ENCODE measurements at places on chromosomes 4 and X.

GRCh38 chr4:6680372-6681034 is 13.2 kb upstream of the S100P start:
- no peak for DNase-seq

DNA sequence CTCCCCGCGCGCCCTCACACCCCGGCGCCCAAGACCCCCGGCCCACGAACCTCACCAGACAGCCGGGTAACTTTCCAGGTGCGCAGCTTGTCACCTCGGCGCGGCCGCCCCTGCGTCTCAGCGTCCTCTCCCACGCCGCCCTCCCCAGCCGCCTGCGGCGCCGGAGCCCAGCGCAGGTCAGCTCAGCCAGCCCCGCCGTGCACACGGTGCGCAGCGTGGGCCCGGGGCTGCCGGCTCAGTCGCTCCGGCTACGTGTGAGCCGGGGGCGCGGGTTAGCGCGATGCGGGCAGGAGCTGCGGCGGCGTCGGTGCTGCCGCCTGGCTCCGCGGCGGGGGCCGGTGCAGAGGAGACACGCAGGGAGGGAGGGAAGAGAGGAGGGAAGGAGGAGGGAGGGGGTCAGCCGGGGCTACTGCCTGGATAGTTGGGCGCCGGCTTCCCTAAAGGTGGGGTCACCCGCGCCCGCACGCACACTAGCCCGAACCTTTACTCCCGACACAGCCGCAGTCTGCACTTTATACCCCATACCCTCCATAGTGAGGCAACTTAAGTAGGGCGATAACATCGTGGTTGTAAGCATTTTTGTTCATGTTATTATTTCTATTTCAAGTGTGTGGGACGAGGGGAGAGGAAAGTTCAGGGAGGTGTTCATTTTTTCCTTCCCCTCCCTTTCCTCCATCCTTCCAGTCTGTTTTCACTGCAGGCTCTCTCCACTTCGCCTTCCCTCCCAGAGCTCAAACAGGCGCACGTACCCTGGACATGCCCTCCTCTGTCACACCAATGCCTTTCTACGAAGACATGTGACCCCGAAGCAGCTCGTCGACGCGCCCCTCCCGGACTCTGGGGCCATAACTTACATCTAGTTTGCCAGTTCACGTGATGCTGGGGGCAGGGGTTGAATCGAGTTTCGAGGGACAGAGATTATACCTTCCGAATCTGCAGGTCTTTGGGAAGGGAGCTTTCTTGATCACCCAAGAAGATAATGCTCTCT is at the start of gene PRKG2:
TSS of gene PRKG2 (minus strand) at position 342 of the 988 bp plus-strand sequence. CDS start 10,175 bp downstream, outside the sequence.
- peak; percentile 88 for DNase-seq

DNA sequence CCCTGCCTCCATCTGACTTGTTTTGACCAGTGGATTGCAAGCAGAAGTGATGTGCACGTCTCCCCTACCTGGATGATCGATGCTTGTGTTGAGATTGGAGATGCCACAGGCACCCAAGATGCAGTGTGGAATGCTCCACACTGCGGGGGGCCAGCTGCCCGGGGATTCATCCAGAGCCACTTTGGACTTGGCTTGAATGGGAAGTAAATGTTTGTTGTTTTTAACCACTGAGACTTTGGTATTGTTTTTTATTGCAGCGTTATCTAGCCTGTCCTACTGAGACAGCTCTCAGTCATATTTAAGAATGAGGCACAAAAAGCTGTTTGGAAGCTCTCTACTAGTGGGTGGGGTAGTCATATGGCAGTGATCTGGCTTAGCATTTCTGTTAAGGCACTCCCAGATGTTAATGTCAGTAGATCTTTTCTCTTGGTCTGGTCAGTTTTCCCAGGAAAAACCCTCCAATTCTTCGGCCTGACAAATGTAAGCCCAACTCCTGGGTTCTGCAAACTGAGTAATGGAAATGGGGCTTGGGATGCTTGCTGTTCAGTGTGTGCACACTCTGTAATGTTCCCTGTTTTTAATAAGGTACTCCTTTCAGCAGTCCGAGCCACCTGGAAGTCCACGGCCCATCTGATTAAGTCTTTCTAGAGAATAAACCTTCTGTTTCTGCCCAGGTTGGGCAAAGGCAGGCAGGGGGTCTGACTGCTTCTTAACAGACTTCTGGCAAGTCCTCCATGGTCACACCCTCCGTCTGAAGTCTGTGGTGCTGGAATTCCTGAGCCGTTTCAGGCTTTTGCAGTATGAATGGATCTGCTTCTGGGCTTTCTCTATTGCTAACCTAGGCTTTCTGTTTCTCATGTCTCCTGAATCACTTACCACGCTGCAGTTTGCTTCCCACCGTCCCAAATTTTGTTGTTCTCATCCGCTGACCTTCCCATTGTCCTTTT is 74.8 kb downstream of the WWC2 start:
- no peak for DNase-seq

DNA sequence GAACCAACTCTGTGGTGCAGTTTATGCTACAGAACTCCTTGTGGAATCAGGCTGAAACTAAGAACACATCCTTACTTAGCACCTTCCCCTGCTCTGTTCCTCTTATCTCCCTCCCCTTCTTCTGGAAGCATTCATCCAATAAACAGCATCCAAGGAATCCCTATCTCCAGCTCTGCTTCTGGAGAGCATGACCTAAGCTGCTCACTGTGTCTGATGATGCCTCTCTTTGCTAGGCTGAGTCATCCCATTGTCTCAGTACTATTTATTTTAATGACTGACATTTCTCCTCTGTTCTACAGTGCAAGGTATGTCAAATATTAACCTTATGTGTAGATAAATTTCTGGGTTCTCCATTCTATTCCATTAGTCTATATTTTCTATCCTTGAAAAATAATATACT is 71.2 kb downstream of the BEND2 start:
- no peak for DNase-seq

DNA sequence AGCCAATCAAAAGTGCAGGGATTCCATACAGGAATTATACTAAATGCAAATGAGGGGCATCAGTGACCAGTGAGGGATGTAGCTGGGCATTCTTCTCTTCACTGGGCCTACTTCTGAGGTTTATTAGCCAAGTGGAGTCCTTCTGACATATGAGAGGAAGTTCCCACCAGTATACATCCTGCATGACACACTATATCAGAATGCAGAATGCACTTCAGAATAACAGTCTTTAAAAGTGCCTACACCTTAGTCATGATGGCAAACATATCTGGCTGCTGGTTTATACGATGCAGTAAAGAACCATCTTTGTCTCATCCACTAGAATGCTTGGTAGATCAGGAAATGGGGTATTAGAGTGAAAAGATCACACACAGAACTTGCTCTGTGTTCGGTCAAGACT is 180.3 kb upstream of the PPARGC1A start:
- DNase-seq: no peak

GRCh38 chr4:127930175-127930574 is 34.8 kb downstream of the MFSD8 start:
- DNase-seq: no peak

GRCh38 chr4:141413366-141413765 is 192.7 kb downstream of the ZNF330 start:
- DNase-seq: no peak

DNA sequence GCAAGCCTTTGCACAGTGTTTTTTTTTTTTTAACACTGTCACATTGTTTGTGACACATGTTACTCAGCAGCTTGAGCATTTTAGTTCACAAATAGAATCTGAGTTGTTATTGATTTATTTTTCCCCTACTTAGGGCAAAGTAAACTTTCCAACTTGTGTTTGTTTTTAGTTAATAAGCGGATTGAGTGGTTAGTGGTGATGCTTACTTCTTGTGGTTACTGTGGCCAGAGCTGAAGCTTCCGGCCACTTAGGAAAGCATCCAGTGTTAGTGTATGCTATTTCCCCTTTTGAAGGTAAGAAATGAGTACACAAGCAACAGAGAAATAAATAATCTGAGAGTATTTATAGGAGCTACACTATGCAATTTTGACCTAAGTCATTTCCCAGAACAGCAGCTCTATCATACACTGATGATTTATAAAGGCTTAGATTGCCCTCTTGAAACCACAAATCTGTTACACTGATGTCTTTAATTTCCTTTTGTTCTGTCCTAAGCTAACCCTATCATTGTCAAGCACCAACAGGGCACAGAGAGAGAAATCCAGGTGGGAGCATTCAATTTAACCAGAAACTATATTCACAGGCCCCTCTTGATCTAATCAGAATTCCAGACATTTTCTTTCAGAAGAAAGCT is 2464.6 kb downstream of the PCDH7 start:
- DNase-seq: no peak

DNA sequence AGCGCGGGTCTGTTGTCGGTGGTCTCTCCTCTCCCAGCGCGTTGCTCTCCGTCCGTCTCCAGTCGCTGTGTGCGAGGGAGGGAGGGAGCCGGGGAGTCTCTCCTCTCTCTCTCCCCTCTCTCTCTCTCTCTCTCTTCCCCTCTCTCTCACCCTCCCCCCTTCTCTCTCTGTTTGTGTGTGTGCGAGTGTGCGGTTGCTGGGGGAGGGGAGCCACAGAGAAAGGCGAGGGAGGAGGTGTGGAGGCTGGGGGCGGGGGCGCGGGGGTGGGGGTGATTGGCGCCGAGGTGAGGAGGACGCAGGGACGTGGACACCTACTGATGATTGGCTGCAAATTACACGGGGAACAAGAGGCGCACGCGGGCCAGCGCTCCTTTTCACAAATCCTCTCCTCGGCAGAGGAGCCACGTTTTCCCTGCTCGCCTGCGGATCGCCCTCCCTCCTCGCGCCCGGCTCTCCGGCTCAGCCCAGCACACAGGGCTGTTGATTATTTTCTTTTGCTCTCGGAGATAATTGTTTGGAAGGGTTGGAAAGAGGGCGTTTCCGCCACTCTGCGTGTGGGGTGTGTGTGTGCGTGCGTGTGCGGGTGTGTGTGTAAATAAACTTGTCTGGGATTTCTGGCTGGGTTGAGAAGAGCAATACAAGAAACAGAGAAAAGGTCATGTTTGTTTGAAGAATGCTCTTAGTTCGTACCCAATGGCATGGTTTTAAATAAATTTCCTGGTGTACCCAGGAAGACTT is at the start of gene CXXC4:
TSS of gene CXXC4 (minus strand) at position 73 of the 738 bp plus-strand sequence. CDS start 3,092 bp downstream, outside the sequence.
- DNase-seq: no peak

- DNase-seq: no peak
Measured at GRCh38 chr4:7792616-7793015, 147.0 kb downstream of the AFAP1 start.

GRCh38 chrX:135000516-135000915 is 9.7 kb downstream of the SMIM10 start:
- DNase-seq: no peak

- DNase-seq: no peak
Measured at GRCh38 chr4:183960046-183960420, 54.9 kb downstream of the STOX2 start.

- DNase-seq: no peak
Measured at GRCh38 chr4:67723949-67724348, 23.0 kb upstream of the UBA6 start.

DNA sequence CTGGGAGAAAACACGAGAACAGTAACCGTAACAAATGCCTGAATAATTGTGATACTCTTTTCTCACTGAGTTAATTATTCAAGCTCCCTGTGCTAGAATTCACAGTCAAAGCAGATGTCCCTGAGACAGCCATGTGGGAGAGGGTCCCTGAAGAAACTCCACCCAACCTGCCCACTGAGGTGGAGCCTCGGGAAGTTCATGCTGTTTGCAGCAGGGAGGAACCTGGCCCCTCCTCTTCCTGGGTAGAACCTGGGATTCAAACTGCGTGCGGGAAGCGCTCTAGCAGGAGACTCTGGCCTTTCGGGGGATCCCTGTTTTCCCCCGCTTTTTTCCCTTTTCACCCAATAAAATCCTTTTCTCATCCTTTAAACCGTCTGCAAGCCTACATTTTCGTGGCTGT is 20.2 kb upstream of the RHOH start:
- no peak for DNase-seq

- DNase-seq: no peak
Measured at GRCh38 chr4:144115519-144115918, 25.0 kb downstream of the GYPA start.

DNA sequence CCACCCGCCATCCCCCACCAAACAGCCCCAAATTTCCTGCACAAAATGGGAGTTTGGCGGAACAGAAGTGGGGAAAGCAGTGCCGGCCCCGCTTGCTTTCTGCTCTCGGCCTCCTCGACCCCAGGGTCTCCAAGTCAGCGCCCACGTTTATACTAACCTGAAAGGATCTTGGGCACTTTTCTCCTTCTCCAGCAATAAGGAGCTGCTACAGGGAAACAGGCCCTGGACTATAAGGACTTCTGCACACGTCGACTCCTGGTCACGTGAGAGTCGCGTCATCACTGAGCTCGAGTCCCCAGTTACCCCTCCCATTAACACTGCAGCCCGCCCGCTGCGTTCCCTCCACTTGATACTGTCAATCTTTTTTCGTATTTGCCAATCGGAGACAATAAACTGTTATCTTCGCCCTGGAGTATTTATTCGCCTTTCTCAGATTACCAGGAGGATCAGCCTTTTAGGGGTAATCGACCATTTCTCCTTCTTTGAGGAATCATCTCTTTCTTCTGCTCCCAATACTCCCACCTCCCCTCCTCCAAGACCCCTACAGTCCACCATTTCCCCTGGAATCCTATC is at the start of gene TCEAL8:
TSS of gene TCEAL8 (minus strand) at position 235 of the 573 bp plus-strand sequence. CDS start 1,176 bp downstream, outside the sequence.
- peak; percentile 11 for DNase-seq

GRCh38 chr4:10897076-10897475 is 212.5 kb upstream of the CLNK start:
- DNase-seq: no peak

DNA sequence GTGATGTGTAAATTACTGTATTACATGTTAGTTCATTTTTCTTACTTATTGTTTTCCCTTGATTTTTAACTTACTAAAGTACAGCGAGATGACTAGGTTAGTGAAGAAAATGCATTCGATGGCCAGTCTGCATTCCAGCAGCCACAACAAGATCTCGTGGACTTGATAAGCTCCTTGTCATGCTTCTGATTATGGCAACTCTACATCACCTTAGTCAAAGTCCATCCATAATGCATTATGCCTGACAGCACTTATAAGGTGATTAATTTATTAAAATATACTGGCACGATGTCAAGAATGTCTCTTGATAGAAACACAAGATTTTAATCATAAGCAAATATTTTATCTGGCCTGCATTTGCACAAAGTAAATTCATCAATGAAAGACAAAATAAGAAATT is 109.9 kb upstream of the NAP1L5 start:
- no peak for DNase-seq

DNA sequence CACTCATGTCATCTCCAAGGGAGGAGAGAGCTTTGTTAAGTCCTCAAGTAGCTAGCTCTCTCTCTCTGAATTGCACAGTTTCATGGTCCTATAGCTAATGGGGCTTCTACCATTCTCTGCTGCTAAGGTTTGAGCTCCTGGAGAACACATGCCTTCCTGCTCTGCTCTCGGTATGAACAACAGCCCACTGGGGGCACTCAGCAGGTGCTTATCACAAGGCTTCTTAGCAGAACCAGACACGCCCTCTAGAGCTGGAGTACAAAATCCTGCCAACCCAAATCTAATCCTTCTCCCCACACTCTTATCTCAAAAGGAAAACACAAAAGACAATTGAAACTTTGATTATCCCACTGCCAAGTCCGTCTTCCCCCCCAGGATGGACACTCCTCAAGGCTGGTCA is 176.5 kb downstream of the HS3ST1 start:
- no peak for DNase-seq

DNA sequence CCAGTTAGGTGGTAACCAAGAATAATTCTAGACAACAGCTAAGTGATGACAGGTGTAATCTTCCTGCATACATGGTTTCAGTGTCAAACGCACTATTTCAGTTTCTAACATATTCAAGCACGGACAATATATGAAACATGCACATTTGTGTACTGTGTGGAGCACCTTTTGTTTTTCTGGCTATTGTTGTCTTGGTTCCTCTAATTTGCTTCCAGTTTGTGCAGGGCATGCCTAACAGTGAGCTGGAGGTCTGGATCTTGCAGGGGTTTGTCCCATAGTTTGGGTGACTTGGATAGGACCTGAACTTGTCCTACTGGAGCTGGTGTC is 70.5 kb upstream of the TBC1D9 start:
- DNase-seq: no peak

Data from hematopoietic multipotent progenitor cell (in vitro differentiated cells).